ENCODE measurements at places on chromosomes 13 and 19. TPM values are rescaled to one million over a fixed set of nuclear protein-coding genes. Genes with fewer than 3 reads are reported as not detected.

ZNF726 gene
- 2.5 TPM for total RNA-seq

GPX4 gene
- 154 TPM for total RNA-seq

OBI1 gene
- total RNA-seq, result 14.0 TPM

SIGLEC6 gene
- not detected for total RNA-seq

HIPK4 gene
- 0.33 TPM for total RNA-seq

KLK15 gene
- not detected for total RNA-seq

C5AR1 gene
- total RNA-seq, result 0.88 TPM

PRR22 gene
- total RNA-seq, result 6.0 TPM

NALCN gene
- total RNA-seq, result 4.5 TPM

PRR12 gene
- total RNA-seq, result 23.0 TPM

ZNF415 gene
- total RNA-seq, result 10.2 TPM

DNA sequence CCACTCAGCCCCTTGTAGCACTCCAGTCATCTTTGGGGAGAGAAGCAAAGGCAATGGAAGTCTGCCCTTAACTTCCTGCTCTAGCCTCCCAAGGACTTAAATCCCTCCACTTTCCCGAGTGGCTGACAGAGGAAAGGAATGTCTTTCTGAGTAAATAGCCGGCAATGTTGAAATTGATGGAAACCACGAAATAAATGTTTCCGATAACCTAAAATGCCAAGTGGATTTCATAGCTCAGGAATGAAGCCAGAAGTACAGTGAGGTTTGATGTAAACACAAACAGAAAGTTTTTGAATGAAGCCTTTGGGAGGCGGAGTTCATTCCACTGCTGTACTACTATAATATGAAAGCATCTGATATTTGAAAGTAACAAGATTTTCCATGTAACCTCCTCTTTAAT, 14.0 kb upstream of the TBC1D4 start:
- no peak for DNase-seq

DNA sequence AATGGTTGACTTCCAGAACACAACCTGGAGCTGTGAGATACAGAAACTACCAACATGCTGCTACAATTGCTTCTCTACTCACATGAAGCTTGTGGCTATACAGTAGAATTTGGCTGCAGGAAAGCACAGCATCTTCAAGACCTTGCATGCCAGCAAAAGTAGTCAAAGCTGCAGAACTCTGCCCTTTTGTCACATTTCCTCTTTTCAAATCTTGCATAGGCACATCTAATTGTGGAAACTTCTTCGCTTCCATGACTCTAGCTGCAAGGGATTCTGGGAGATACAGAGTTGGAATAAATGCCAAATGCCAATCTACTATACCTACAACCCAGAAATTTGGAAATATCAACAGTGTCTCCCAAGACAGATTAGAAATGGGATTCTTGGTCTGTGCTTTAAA, 462.2 kb downstream of the FOXO1 start:
- DNase-seq, result no peak

DNA sequence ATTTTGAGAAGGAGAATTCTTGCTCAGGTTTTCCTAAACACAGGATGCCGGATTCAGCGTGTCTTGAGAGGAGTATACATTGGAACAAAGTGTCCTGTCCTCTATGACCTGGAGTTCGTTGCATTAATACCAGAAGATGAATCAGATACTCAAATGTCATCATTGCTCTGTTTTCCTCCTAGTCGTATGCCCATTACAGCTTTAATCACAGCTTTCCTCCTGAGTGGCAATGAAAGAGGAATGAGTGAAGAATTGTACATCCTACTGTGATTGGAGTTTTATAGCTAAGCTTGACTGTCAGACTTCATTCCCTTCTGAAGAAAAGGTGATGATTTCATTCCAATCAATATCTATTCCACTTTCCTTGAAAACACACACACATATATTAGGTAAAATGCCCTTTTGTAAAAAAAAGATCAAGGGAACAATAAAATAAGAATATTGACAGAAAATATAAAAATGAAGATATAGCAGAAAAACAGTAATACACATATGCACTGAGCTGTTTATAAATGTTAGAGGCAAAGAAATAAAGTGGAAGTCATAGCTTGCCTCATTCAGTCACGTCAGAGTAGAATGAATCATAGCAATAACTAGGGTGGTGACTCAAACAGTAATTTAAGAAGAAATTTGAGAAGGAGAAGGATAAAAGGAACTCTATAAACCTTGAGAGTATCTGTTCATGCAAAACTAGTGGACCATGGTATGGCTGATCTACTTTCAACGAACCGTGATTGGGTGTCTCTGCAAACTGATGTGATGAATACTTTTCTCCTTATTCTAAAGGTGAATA, 501.5 kb downstream of the SUCLA2 start:
- peak; percentile 81 for DNase-seq

GRCh38 chr13:28094306-28094705, 6.1 kb downstream of the FLT3 start:
- no peak for DNase-seq

DNA sequence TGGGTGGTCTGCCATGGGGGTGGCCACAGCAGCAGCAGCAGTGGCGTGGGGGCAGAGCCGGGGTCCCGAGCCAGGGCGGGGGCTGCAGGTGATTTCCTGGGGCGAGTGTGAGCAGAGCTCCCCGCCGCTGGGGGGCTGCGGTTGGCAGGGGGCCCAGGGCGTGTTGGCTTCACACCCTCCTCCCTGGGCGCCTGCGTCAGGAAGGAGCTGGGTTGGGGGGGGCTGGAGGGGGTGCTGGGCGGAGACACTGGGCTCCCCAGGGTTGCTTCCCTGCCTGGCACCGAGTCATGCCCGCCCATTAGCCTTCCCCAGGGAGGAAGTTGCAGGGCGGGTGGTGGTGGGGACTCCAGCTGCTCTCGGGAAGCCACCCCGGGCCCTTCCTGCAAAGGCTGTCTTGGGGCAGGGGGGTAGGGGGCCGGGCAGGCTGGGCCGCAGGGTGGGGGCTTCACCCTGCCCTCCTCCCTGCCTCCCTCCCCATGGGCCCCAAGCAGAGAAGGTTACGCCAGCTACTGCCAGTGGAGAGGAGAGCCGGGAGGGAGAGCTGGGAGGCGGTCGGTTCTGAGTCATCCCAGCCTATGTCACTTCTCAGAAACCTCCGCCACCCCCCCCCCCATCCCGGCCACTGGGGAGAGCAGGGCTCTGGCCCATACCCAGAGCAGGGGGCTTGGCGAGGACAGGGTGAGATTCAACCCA, 4.6 kb downstream of the MIDN start:
- peak; percentile 93 for DNase-seq

All from mammary epithelial cell (primary cell).